Heart right ventricle (tissue), 16 donors: ENCODE measurements at places on chromosomes 6 and 20.

DNA sequence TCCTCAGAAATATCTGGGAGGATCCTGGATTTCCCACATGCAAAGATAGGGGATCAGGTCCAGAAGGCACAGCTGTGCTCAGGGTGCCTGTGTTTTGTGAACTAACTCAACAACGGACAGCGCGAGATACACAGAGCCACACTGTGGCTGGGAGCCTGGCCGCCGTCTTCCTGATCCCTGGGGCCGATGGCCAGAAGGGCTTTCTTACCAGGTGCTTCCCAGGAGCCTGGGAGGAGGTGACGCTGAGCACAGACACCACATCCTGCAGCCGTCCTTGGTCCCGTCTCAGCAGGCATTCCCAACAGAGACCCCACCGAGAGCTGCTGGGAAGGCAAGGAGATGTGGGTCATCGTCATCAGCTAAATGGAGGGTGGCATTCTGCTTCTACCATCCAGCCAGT is 144.6 kb upstream of the AFDN start:
- DNase-seq: no peak

GRCh38 chr6:30845183-30845582 is 39.1 kb upstream of the DDR1 start:
- DNase-seq: no peak

- DNase-seq: no peak
Measured at GRCh38 chr6:150517175-150517574, 82.5 kb upstream of the PLEKHG1 start.

GRCh38 chr6:41040940-41041536 is 1.2 kb upstream of the TSPO2 start:
- DNase-seq: no peak

DNA sequence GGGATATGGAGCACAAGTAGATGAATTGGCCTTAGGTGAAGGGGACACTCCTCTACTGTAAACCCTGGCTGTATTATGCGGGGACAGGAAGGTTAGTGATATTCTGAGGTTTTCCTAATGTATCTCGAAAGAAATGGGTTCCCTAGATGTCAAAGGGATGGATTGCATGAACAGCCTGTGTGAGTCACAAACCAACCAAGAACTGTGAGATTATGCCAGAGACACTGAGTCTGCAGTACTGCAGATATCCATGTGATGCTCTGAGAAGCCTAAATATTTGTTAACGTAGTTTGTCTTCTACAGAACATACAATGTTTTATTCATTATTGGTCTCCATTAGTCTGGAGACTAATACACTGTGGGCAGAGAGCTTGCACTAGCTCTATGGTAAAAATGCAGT is 182.2 kb downstream of the AKAP7 start:
- DNase-seq: no peak

GRCh38 chr20:32943490-32944052 is 60.7 kb downstream of the SUN5 start:
- no peak for DNase-seq

GRCh38 chr20:61857884-61858283 is 207.8 kb downstream of the TAF4 start:
- DNase-seq: no peak

- DNase-seq: no peak
Measured at GRCh38 chr6:38877721-38878120, 162.6 kb downstream of the DNAH8 start.

GRCh38 chr20:32577657-32578056 is 7.5 kb downstream of the NOL4L start:
- DNase-seq: no peak

DNA sequence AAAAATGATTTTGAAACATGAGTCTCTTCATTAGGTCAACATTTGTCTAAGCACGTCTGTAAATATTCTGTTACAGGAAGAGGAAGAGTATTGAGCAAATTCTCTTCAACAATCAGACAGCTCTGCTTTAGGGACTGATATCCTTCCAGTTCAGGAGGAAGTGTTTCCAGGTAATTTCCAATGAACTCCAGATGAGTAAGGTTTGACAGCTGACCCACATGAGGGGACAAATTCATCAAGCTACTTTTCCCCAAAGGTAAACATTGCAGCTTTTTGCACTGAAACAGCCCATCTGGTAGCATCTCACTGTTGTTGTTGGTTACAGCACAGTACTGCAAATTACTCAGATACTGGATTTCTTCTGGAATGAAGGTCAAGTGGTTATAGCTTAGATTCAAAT is 18.1 kb downstream of the ENPP1 start:
- DNase-seq: no peak

GRCh38 chr20:3521852-3522740 is 51.3 kb downstream of the ATRN start:
- no peak for DNase-seq

- DNase-seq: no peak
Measured at GRCh38 chr20:8721098-8721497, 347.8 kb upstream of the PLCB4 start.

GRCh38 chr20:49526056-49526455 is 41.9 kb downstream of the PTGIS start:
- DNase-seq: no peak

GRCh38 chr6:25954756-25955155 is 7.8 kb upstream of the TRIM38 start:
- no peak for DNase-seq

- no peak for DNase-seq
Measured at GRCh38 chr6:116766506-116767176, 1.1 kb upstream of the FAM162B start.

DNA sequence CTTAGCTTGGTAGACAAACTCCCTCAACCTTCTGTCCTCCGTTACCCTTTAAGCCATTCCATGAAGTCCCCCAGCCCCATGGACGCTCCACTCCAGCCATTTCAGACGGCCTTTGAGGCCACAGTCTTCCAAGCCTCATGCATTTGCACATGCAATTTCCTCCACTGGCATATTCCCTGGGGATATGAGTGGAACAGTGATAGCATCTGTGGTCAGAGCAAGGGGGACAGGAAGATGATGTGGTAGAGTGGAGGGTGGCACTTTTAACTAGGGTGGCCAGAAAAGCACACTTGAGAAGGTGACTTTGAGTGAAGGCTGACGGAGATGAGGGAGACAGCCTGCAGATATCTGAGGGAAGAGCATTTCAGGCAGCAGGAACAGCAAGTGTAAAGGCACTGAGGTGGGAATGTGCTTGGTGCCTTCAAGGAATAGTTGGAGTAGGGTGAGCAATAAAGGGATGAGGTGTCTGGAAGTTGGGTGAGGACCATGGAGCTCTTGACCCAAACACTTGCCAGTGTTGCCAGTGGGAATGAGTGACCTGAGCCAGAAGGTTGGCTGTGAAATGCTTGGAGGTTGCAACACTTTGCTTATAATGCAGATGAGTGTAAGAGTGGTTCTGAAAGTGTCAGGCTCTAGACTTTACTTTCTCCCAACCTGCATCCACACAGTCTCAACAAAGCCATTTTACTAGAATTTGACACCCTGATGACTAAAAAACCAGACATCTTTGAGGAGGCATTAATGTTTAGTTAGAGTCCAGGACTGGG is 275.6 kb upstream of the SUPT3H start:
- DNase-seq: no peak

- no peak for DNase-seq
Measured at GRCh38 chr20:32537657-32538525, 47.2 kb downstream of the NOL4L start.

DNA sequence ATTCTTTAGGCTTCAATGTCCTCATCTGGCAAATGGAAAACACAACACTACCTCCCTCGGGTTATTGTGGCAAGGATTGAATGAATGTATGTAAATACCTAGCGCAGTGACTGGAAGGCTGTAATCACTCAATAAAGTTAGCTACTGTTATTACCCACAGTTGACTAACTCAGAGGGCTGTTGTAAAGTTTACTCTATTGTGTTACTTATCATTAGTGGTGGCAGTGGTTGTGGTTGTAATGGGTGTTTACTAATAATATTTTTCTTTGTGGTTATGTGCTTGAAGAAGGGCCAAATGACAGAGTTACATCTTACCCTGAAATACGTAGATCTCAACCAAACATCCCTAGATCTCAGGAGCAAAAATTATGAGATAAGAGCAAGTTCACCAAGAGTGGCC is 42.0 kb upstream of the PXDC1 start:
- DNase-seq: no peak

DNA sequence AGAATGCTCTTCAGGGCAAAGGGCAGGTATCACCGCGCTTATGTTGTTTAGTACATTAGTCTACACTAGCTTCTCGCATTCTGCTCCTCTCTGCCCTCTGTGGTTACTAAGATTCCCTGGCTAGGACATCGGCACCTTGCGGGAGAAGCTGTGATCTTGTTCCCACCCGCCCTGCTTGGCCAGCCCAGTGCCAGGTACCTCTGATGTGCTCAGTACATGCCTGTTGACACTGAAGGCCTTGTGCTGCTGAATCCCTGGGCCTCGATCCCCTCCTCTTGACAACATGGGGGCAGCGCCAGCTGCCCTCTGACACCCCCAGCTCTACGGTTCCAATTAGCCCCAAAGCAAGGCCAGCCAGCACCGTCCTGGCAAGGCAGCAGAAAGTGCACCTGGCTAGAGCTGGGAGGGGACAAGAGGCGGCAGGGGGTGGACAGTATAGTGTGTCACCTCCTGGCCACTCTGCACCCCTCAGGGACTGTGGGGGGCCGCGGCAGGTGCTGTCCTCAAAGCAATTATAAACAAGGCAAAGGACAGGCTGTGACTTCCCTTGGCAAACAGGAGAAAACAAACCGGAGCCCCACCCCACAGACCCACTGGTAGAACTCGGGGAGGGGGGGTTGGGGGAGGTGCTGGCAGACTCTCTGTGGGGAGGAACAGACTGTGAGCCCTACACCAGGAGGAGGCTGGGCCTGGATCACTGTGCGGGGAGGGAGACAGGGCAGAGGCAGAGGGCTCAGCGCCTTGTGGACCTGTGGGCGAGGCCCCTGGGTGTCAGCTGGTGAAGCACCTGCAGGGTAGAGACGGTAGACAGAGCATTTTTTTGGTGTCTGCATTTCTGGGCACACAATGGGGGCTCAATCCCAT is 7.1 kb downstream of the TFEB start:
- DNase-seq: no peak

DNA sequence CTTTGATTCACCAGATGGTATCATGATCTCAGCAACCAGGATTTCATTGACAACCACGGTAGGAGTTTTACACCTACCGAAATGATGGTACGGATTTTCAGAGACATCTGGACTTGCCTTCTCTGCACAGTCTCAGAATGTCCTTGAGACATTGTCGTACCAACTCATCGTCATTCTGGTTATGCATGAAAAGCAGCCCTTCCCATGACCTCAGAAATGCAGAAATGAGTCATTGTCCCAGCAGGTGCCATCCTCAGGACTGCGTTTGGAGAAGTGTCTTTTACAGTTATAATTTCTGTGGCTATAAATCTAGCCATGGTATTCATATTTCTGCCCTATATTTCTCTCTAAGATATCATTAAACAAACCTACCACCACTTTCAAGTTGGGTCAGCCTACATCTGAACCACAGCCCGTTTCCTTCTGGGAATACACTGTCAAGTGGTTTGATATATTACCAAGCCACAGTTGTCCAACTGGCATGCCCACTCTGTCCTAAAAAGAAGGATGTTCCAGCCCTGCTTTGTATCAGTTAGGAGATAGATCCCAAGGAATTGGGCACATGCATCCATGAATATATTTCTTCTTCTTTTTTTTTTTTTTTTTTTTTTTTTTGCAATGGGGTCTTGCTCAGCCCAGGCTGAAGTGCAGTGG is 7.5 kb upstream of the BFSP1 start:
- DNase-seq: no peak

GRCh38 chr6:161963634-161964234 is 689.9 kb upstream of the AGPAT4 start:
- DNase-seq: no peak

- DNase-seq: no peak
Measured at GRCh38 chr6:137699031-137699683, 167.9 kb upstream of the TNFAIP3 start.

GRCh38 chr20:3423126-3423525 is 15.7 kb upstream of the DNAAF9 start:
- DNase-seq: no peak
